ENCODE measurements at places on chromosomes 4 and X.

DNA sequence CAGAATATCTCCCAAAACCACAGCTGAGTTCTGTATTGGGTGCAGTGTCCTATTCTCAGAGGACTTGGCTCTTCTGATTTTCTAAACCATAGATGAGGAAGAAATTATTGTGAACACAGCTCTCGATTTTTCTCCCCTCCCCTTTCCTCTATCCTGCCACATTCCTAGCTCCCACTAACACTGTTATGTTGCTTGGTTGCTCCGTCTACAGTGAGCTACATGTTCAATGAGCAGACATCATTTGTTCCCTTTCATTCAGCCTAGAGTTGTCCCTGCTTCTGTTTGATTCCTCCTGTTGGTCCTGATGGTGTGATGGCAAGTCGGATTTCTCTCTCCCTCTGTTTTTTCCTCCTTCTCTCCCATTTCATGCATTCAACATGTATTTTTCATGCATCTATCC lies 65.9 kb downstream of the DIPK2B start:
- DNase-seq: no peak

DNA sequence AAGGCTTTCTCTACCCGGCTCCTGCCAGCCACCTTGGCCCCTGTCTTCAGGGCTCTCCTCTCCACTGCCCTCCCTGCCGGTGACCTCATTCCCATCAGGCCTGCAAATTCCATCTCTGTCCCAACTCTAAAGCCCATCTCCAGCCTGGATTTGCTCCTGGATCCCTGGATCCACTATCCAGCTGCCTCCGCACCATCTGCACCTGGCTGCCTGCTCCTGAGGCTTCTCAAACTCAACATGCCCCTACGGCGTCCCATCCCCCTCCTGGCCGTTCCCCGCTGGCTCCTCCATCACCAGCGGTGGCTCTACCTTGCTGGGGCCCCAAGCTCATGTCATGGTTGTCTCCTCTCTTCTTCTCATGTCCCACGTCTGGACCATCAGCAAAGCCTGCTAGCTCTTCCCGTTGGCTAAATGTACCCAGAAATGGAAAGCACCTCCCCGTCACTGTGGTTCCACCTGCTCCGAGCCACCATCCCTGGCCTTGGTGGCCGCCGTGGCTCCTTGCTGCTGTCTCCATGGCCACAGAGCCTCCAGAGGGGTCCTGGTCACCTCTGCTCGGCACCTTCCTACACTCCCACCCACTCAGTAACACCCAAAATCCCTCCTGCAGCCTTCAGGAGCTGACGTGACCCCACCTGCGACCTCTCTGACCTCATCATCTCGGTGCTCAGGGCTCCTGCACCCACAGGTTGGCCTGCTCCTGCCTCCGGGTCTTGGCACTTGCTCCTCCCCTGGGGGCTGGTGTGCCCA lies 58.5 kb downstream of the ADRA2C start:
- DNase-seq: no peak

DNA sequence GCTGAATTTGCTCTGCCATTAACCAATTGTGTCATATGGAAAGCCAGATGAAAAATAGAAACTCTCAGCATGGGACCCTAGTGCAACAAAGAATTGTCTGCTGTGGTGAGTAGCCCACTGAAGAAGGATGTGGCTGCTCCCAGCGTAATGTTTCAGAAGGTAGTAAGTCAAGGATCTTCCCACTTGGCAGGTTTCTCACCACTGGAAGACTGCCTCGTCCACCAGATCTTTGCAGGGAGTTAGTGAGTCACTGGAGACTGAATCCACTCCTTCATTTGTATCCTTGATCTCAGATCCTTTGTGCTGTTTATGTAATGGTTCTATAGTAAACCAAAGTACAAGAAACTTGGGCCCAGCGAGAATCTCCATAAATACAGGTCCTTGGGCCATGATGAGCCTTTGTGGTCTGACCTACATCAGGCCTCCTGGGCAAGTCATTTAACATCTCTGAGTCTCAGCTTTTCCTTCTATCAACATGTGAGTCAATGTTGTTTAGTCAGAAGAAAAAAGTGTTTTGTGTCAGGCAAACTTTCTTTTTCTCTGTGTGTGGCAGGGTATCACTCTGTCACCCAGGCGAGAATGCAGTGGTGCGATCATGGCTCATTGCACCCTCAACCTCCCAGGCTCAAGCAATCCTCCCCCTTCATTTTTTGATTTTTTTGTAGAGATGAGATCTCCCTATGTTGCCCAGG lies 78.0 kb upstream of the CCDC160 start:
- no peak for DNase-seq

GRCh38 chr4:72569719-72570235 lies 756 bp upstream of the ADAMTS3 start:
- no peak for DNase-seq

- no peak for DNase-seq
Measured at GRCh38 chr4:28879178-28879577, 1841.0 kb upstream of the PCDH7 start.

DNA sequence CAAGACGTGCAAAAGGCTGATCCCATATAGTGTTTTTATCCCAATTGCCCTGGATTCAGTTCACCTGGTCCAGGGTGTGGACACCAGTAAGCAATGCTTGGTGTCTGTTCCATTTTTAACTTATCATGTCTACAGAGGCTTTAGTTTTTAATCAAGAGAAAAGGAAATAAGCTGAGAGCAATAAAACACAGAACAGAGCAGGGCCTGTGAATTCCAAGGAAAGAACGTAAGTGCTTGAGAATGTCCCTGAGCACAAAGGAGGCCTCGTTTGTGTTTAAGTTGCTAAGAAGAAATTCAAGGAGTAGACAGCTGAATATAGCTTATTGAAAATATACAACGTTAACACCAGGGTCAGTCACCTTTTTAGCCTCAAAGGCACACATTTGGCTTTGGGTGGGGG lies 191.3 kb downstream of the GPC3 start:
- no peak for DNase-seq

- no peak for DNase-seq
Measured at GRCh38 chr4:173910891-173911290, 372.6 kb downstream of the FBXO8 start.

- peak; percentile 42 for DNase-seq
Measured at GRCh38 chr4:39526765-39527295, 409 bp downstream of the UGDH start.

DNA sequence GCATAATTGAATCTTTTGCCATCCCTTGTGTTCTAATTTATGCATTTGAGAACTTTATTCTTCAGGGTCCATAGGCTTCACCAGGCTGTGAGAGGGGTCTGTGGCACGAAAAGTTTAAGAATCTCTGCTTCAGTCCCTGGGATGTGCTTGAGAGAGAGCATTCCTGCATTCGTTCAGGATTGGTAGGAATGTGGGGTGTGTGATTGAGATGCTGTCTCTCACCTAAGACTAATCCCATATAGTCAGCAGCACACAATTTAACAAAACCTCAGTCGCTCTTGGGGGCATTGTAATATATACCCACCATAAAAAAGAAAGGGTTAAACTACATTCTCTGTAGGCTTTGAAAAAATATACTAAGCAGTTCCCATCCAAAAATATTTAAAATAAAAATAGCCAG lies 41.7 kb downstream of the PTTG2 start:
- DNase-seq: no peak

DNA sequence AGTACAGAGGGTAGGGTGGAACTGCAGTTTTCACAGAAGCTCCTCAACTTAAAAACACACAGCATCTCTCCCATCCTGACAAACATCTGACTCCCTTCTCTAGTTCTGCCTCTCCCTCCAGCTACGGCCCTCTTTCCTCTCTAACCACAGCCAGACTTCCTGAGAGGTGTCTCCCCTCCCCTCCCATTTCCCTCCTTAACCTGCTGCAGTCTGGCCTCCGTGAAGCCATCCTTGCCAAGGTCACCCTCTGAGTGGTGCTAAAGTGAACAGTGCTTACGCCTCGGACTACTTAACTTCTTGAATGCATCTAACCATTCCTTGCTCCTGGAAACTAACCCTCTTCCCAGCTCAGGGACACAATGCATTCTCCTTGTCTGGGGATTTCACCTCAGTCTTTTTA lies 53.3 kb downstream of the RTL5 start:
- DNase-seq: no peak

DNA sequence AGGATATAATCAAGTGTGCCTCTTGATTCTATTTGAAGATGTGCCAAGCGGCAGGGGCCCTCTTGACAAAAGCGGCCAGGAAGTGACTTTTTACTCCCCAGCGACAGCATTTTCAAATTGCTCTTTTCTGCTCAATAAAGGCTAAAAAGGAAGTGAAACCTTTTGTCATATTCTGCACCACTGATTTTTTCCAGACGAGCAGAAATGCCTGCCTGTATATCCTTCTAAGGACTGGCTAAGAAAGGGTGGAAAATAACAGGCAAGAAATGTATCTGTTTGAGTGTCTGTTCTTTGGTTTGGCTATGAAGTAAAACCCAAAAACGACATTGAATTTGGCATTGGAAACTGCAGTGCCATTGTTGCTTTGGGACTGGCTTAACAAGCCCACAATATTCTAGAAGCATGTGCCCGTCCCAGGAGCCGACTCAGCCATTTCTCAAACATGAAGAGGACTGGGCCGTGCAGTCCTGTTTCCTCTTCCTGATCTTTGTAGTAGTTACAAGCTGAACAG lies 25.4 kb downstream of the TMSB4X start:
- no peak for DNase-seq

DNA sequence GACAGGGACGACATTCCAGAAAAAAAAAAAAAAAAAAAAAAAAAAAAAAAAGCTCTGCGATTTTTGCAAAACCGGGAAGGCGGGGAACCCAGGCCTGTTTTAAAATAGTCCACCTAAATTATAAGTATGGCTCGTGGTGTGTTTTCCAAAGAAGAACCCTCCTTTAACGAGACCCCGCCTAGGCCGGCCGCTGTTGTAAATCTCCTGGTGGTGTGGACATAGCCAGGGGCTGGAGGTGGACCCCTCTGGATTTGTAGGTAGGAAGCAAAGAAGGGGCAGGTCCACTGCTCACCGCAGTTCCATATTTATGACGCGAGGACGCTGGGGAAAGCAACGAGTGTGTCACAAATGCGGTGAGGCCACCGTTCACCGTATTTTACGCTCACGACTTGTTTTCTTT lies 94.0 kb upstream of the SHOX start:
- no peak for DNase-seq

DNA sequence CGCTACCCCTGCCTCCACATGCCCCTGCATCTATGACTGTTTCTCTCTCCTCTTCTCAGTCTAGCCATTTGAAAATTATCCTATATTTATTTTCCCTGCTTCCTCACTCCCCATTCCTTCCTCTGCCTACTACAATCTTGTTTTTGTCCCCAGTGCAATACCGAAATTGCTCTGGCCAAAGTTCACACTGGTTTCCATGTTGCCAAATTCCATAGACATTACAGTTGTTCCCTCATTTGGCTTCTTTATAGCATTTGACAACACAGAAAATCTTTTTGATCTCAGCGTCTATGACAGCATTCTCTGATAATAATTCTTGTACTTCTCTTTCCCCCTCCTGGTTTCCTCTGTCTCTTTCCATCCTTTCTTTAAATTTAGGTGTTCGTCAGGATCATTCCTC lies 99.4 kb downstream of the GPR82 start:
- no peak for DNase-seq

DNA sequence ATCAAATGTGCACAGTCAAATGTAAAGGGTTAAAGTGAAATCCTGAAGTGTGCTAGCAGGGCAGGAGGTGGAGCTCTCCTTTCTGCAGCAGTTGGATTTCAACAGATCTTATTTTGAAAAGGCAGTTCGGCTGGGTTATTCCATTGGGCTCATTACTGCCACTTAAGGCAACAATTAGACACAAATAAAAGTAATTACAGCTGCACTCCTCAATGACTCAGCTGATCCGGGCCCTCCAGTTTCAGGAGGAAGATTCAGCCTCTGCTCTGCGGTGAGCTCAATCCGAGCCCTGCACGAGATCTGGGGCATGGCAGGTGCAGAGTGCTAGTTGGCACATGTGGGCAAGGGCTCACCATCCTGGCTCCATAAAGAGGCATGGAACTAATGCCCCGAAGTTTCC lies 85.4 kb downstream of the PHKA2 start:
- DNase-seq: no peak

- DNase-seq: no peak
Measured at GRCh38 chr4:102404431-102404969, 59.2 kb upstream of the SLC39A8 start.

- DNase-seq: peak; percentile 1
Measured at GRCh38 chrX:20623448-20623847, 356.7 kb upstream of the RPS6KA3 start.

GRCh38 chrX:18875256-18875878 lies 108.5 kb downstream of the PHKA2 start:
- no peak for DNase-seq

- no peak for DNase-seq
Measured at GRCh38 chr4:113838460-113838859, 76.9 kb upstream of the CAMK2D start.

DNA sequence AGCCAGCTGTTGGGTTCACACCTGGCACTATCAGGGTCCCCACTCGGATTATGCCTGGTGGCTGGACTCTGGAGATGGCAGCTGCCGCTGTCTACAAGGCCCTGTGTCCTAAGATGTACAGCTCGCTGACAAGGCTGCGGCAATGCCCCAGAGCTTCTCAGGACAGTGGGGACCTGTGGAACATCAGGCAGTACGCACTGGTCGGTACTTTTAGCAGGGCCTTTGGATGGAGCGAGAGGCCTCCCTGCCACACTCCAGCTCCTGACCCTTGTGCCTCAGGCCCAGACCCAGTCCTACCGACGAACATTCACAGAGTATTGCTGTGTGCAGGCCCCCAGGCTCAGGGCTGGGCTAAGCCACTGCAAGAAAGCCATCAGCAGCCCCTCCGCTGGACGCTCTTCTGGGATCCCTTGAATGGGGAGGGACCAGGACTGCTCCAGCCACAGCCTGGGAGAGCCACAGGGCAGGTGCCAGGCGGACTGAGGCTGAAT lies 45.7 kb upstream of the HMX1 start:
- no peak for DNase-seq

DNA sequence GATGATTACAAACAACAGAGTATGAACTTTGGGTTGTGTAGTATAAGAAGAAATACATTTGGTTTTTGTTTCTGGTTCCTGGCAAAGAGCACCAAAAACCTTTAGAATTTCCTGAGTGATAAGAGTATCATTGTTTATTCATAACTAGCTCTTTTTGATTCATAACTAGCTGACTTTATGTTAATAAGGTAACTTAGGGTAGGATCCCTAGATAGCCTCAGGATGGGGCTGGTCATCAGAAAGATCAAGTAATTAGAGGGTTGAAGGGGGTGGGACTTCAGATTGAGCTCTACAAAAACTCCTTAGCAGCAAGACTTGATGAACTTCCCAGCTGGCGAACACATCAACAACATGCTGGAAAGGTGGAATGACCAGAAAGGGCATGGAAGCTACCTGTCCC lies 166.5 kb downstream of the SCFD2 start:
- DNase-seq: no peak

DNA sequence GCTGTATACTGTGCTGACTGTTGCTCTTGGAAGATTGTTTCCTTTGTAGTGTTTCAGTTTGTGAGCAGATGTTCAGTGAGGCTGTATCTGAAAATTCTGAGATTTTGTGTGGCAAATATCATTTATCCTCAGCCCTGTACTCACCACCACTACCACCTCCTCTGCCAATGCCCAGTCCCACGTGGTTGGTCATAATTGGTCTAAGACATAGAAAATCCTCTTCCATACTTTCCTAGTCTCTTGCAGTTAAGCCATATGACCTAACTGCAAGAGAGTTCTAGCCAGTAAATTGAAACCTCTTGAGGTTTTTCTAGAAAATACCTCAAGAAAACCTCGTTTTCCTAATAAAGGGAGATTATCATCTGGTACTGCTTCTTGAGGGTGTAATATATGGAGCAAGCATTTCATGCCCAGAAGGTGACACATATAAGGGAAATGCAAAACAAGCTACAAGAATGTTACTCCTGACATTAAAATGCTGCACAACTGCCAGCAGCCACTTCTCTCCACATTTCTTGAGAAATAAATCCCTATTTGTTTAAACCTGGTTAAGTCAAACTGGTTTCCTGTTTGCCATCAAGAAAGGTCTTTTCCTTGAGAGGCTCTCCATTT lies 32.8 kb downstream of the ABCE1 start:
- no peak for DNase-seq

Data from SW 1271 (cell line).